NCI-H2081 (cell line): ENCODE measurements at places on chromosomes 12 and 14.

DNA sequence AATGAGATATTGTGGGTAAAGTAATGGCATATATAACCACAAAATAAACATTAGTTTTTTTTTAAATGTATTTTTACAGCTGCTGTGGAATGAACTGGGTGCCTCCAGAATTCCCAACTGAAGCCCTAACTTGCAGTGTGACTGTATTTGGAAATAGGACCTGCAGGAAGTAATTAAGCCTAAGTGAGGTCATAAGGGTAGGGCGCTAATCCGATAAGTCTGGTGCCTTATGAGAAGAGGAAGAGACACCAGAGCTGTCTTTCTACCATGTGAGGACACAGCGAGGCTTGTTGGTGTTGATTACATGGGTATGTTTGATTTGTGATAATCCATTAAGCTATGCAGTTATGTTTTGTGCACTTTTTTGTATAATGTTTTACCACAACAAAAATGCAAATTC, 136.8 kb downstream of the TPH2 start:
- DNase-seq: no peak

GRCh38 chr12:8680533-8680932, 17.3 kb upstream of the RIMKLB start:
- no peak for DNase-seq

DNA sequence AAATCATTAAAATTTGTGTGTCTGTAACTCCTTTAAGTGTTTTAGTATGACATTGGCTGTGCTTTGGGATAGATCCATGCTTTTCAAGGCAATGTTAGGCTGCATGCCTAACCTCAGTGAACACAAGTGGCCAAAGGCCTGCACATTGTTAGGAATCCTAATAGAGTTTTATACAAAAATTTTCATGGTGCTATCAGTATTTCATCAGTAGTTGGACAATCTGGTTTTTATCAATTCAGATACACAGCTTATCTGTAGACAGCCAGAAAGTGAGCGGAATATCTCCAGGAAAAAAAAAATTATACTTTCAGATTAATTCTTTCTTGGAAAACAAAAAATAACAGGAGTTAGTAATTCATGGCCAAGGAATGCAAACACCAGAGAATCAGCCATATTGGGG, 324.0 kb upstream of the PDE3A start:
- DNase-seq: no peak

DNA sequence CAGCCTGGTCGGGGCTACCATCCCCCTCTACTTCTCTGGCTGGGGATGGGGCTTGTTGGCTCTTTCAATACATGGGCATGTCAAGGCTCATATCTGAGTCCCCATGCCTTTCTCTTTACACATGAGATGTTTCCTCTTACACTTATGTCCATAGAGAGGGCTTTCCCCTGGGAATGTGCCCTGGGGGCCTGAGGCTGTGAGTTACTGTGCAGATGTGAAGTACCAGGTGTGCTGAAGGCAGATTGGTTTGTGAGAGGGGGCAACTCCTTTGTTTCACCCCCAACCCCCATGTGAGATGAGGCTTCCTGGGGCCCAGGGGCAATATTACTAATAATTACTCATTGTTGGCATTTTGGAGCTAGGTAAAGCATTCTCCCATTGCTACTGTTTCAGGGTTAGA, 32.8 kb downstream of the NRXN3 start:
- DNase-seq: peak; percentile 86

DNA sequence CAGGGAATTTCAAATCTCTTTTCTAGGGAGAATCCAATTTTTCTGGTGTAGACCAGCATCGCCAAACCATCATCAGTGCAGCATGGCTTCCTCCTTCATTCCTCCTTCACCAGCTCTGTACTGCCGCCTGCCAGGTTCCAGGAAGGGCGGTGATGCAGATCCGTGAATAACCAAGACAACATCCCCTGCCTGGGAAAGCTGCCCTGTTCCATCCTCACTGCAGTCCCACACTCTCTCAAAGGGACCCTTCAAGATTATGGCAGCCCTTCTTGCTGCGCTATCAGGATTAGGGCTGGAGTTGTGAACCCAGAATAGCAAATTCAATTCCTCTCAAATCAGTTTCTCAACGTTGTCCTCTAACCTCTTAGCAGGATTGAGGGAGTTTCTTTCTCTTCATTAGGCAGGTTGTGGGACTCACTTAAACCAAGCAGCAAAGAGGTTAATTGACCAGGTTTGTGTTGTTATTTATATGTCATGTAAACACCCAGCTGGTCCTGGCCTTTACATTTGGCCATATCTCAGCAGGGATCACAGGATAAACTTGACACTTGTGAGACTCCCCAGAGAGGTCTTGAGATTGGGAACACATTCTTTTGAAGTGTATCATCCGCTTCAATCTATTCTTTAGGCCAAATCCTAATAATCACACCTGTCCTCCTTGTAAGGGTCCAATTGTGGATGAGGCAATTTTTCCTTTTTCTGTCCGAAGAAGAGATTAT, 26.2 kb downstream of the TMEM30B start:
- no peak for DNase-seq

DNA sequence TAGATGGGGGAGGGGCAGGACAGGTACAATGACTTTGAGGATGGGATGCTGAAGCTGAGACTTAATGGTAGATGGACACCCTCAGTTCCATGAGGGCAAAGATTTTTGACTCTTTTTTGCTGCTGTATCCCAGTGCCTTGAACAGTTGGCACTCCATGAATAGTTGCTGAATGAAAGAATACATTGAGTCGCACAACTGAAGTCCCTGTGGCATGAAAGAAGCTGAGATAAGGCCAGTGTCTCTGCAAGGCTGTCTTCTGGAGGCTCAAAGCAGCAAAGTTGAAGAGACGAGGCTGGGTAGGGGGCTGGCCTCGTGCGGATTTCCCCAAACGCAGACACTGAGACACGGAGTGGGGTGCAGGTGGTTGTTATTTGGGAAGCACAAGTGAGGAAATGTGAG, 179.3 kb downstream of the ADCK1 start:
- no peak for DNase-seq
